ENCODE measurements at places on chromosomes 3 and 15.

- no peak for DNase-seq
Measured at GRCh38 chr15:79451361-79451999, 19.3 kb downstream of the MINAR1 start.

GRCh38 chr15:39188930-39189329 is 391.9 kb upstream of the THBS1 start:
- no peak for DNase-seq

GRCh38 chr3:174498638-174499037 is 360.5 kb upstream of the NAALADL2 start:
- no peak for DNase-seq

DNA sequence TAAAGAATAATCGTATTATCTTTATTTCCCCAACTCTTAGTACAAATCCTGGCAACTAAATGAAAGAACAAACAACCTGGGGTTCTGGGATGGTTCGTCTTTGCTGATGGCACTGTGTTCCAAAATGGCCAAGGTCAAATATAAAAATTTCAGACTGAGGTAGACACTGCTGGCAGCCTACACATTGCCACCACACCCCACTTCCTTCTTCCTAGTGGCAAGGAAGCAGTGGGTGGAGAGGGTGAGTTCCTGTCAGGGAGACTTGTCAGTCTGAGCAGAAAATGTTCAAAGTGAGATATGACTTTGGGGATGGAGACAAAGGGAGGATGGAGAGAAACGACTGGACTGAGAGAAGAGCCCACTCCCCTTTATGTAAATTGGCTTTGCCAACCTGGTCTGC is 69.6 kb downstream of the LMCD1 start:
- DNase-seq: no peak

DNA sequence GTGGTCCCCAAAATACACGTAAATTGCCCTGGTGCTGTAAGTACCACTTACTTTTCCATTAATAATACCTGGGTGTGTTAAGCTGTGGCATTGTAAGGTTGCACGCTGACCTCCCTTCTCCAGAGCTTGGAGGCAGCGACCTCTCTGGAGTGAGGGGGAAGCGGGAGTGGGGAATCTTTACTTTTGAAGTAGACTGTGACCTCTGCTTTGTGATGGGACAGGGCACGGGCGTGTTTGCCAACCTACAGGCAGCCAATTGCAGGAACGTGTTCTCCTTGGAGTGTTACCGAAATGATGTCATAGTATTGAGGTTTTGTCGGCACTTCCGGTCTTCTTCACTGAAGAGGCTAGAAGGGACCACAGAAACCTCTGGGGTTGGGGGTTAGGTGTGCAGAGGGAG is 227.3 kb upstream of the C2CD4B start:
- no peak for DNase-seq

- DNase-seq: no peak
Measured at GRCh38 chr3:150609988-150610387, 6.9 kb downstream of the SELENOT start.

DNA sequence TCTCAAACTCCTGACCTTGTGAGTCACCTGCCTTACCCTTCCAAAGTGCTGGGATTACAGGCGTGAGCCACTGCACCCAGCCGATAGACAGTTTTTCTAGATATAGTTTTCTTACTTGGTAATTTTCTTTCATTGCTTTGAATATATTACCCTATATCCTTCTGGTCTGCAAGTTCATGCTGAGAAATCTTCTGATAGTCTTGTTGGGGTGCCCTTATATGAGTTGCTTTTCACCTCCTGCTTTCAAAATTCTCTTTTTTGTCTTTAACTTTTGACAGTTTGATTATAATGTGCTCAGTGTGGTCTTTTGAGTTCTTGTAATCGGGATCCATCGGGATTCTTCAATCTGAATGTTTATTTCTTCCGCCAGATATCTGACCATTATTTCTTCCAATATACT is 217.3 kb downstream of the GREM1 start:
- no peak for DNase-seq

DNA sequence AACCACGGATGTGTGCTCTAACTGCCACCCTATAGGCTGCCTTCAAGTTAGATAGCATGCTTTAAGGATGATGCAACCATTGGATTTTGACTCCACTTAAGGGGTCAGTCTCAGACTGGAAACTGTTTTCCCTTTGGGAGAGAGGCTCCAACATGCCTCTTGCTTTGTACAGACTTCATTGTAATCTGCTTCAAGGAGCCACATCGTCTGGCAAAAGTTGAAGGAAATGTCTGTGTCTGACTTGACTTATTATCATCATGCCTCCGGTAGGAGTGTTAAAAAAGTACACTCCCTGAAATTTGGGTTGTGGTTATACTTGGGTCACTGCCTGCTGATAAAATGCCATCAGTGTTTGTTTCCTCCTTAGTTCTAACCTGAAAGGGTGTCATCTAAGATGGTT is 245.4 kb upstream of the CDIN1 start:
- no peak for DNase-seq

DNA sequence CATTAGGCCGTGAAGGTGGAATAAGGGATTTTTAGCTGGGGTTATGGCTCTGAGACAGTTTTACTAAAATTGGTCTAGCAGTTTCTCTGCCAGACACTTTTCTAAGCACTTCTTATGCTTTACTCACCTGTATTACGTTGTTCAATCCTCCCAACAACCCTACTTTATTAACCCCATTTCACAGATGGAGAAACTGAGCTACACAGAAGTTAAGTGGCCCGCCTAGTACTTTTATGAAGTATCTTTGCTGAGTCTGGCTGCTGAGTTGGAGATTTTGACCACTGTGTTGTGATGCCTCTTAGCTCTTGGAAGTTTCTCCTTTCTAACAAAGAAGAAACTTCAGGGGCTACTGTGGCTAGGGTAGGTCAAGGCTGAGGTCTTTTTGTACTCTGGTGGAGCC is 11.5 kb downstream of the LIMD1 start:
- no peak for DNase-seq

DNA sequence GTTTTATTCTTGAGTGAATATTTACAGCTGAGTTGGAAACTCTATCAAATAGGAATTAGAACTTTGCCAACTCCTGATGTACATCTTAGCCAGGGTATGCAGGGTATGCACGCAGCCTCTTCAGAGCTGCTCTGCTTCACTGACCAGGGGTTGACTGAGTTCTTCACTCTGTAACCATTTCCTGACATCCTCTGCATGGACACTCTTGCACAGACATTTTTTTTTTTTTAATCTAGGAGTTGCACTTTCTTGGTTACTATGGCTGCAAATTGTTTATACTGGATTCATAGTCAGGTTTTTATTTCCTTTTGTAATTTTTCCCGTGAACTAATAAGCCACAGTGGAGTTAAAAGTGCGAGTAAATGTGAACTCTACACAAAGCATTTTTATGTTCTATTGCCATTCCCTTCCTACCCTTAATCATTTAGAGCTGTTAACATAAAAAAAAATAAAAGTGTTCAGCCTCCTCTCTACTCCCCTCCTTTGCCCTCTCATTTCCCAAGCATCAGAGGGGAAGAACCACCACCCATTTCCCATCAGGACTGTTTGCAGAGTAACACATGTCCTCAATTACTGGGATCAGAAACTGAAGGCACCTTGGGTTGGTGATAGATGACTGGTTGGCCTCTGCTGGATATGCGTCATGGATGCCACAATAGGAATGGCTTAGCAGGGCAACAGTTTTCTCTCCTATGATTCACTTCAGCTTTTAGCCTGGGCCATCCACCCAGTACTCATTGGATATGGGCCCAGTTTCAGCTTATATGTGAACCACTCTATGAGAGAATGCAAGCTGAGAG is 54.0 kb downstream of the DUT start:
- no peak for DNase-seq

DNA sequence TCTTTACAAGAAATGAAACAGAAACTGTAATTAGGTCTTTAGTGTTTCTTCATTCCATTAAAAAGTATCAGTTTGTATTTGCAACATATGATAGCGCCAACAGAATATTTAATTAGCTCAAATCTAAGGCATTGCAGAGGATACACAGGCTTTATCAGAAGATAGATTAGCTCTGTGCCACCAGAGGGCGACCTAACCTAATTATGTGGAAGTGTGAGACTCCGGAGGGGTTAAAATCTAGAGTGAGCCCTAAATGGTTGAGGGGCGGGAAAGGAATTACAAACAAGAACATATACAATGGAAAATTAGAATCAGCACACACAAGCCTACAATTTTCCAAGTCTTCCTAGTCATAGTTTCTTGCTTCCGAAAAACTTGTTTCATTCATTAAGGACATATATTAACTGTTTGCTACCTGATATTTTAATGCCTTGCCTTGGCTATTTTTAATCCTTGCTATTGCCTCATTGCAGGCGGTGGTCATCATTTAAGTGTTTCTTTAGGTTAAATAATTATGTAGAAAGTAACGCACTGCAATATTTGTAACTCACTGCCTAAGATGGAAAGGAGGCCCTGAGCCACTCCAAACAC is 18.0 kb upstream of the RYR3 start:
- peak; percentile 35 for DNase-seq

- no peak for DNase-seq
Measured at GRCh38 chr3:73384091-73384906, 240.4 kb downstream of the PDZRN3 start.

GRCh38 chr3:176041812-176042211 is 1155.5 kb downstream of the TBL1XR1 start:
- DNase-seq: no peak

GRCh38 chr15:44719293-44719999 is 8.1 kb downstream of the B2M start:
- peak; percentile 52 for DNase-seq

DNA sequence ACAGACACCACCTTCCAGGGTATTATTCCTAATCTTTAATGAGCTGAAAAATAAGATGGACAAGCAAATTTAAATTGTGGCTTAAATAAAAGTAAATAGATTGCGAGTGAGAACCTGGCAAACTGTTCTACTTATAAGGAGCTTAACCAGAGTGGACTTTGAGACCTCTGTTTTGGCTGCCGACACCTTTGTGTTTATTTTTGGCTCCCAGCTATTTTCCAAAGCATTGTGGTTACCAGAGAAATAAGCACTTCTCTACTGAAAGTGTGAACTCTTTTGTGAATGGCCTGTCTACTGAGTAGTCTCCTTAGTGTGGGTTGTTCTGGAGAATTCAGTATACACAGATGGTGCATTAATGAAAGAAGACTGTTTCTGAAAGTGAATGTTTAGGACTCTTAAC is 109.4 kb downstream of the ATP8B4 start:
- no peak for DNase-seq

DNA sequence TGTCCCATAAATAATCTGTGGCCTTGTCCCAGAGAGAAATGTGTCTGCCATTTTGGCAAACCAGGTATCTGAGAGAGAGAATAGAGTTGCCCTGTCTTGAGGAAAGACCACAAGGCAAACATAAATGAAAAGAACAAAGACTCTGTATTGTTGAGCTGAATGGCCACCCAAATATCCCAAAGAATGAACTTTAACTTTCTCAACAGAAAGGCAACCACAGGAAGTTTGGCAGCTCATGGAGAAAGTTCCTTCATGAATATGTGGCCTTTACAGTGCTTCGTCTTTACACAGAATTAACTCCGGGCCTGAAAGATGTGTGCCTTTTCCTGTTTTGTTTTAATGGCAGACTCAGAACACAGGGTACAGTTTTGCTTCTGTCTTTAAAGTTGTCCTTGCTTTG is 41.4 kb upstream of the THBS1 start:
- DNase-seq: no peak

GRCh38 chr15:37638691-37639090 is 295.7 kb upstream of the TMCO5A start:
- no peak for DNase-seq

- DNase-seq: no peak
Measured at GRCh38 chr3:157417247-157417646, 19.4 kb upstream of the PTX3 start.

DNA sequence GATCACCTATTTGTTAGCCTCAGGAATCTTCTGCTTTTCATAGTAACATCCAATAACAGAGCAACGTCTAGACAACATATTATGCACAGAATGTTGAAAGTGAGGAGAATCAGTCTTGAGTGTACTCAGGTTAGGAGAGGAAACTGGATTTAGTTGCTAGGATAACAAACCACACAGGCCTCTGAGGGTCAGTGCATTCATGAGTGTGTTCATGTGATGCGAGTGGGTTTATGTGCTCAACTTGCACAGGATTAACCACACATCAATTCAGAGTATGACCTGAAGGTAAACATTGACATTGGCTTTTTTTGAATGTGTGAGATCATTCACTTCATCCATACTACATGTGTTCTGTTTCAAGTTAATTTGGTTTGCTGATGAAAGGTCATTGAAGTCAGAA is 287.6 kb downstream of the DIPK2A start:
- no peak for DNase-seq

DNA sequence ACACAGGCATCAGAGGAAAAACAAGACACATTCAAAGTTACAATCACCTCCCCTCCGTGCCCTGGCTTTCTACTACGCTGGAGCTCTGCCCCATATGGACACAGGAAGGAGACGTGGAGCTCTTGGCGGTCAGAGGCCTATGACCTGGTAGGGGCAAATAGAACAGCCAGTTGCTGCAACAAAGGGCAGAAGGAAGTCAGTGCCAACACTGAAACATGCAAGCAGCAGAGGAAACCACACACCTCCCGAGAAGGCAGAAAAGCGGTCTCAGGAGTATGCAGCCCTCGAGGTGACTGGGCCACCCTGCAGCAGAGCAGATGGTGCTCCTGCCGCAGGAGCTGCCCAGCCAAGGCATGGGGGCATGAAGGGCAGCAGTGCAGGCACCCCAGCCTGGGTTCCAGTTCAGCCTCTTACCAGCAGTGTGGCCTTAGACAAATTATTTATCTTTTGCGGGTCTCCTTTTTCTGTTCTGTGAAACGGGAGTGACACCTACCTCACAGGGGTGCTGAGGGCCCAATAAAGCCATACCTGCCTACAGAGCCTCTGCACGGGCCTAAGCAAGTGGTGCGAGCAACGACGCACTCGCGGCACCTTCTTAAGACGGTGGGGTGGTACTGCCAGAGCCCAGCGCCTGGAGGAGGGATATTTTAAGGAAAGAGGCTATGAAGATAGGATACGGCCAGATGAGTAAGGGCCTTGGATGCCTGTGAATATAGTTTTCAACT is 8.6 kb downstream of the ZXDC start:
- no peak for DNase-seq

GRCh38 chr3:160870327-160870726 is 114.3 kb downstream of the PPM1L start:
- DNase-seq: no peak

DNA sequence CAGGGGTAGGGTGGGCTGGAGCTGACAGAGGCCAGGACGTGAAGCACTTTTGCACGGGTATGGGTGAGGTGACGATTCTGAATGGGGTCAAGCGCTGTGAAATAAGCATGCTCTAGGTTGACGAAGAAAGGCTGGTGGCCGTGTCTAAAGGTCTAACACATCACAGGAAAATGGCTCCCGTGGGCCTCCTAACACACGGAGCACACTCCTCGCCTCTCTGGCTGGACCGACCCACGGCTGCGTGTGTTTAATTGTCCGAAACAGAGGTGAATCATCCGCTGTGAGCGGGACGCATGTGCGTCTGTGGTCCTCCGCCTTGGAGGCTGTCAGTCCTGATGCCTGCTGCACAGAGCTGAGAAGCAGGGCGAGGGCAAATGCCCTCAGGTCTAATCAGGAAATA is 130.6 kb downstream of the NSMCE3 start:
- DNase-seq: no peak

- peak; percentile 51 for DNase-seq
Measured at GRCh38 chr3:56800832-56801661, 702 bp downstream of the ARHGEF3 start.

GRCh38 chr15:95247071-95247984 is 1016.0 kb downstream of the MCTP2 start:
- DNase-seq: no peak

Measured in CD4-positive, alpha-beta T cell (primary cell).